ENCODE measurements at places on chromosomes 3 and 15.

GRCh38 chr15:94346282-94346681, 114.9 kb downstream of the MCTP2 start:
- no peak for DNase-seq

- DNase-seq = no peak
These were observed 1.9 kb downstream of the NDUFAF3 start for GRCh38 chr3:49023775-49024174.

DNA sequence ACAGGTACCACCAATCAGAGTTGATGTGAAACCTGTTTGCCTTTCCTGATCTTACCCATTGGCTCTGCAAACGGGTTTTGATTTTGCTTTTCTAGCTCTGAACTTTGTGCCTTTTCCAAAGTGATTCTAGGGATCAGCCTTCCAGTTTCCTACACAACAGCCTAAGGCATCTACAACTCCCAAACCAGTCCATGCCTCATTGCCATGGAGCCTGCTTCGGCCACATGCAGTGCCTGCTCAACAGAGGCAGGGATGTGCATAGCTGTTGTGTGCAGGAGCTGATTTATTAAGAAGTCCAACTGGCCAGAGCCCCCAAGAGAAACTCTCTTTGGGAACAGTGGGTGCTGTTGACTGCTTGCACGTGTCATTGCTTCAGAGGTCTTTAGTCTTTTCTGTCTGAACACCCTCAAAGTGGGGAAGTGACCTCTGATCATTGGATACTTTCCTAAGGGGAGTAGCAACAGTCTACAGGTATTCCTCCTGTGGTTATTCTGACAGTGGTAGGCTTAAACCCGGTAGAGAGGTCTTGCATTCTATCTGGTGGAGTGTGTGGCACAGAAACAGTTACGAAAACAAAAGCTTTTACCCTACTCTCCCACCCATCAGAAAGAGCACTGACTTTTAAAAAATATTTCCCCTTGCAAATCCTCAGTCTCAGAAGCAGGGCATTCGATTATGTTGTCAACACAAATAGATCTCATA, 36.6 kb upstream of the THSD4 start:
- no peak for DNase-seq

DNA sequence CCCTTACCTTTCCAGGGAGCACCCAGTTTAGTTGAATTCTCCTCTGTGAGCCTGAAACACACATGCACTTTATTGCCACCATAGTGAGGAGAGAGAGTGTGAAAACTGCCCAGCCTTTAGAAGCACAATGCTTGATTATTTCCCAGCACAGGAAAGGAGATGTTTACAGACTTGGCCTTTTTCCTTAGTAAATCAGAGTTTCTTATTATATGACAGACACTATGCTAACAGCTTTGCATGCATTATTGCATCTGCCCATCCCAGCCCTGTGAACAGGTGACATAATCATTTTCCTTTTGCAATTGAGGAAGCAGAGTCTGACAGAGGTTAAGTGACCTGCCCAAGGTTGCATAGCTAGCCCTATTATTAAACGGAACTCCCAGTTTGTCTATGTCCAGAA, 36.5 kb downstream of the CAPN3 start:
- no peak for DNase-seq

- DNase-seq = no peak
These were observed at the start of gene WDR72 for GRCh38 chr15:53759411-53759931. TSS of gene WDR72 (minus strand) at chr15:53759663. CDS start at chr15:53733149, 26,514 bp downstream.

GRCh38 chr15:62887113-62887570, 155.4 kb upstream of the TPM1 start:
- DNase-seq = no peak

GRCh38 chr3:115704661-115705338, 81.5 kb downstream of the GAP43 start:
- DNase-seq = no peak

GRCh38 chr3:101536266-101536665, 23.3 kb upstream of the SENP7 start:
- DNase-seq = no peak

GRCh38 chr15:65404186-65404872, 18.4 kb downstream of the IGDCC4 start:
- DNase-seq = no peak

Data from nucleus accumbens (tissue), 56 donors.